CD4-positive, alpha-beta T cell treated with Interleukin-15 for 4 hours (primary cell): ENCODE measurements at places on chromosomes 4 and X.

DNA sequence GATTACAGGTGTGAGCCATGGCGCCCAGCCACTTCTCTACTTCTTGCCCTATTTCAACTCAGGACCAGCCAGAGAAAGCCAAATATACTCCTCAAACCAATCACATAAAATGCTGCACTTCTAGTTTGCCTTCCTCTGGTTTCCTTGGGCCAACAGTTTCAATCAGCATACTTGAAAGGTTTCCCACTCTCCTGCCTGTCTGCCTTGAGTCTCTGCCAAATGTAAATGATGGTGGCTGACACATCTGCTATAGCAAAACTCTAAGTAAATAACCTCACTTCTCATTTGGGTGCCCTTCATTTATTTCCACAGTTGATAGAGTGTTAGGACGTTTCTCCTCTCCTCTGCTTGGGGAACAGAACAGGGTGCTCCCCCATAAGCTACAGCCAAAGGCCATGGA is 36.4 kb upstream of the PPA2 start:
- no peak for DNase-seq

- DNase-seq = no peak
Measured at GRCh38 chr4:183522821-183523220, 18.0 kb downstream of the ING2 start.

DNA sequence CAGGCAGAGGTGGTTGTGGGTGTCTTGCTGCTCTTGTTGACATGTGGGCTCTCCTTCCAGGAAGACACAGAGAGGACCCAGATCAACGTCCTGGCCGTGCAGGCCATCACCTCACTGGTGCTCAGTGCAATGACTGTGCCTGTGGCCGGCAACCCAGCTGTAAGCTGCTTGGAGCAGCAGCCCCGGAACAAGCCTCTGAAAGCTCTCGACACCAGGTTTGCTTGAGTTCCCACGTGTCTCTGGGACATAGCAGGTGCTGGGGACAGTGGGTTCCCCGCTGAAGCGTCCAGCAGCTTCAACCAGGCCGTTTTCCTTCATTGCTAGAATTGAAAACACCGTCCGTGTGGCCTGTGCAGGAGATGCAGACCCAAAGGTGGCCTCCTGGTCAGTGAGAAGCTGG is 25.6 kb upstream of the MSANTD1 start:
- no peak for DNase-seq

- no peak for DNase-seq
Measured at GRCh38 chr4:129839687-129840086, 743.7 kb downstream of the C4orf33 start.

DNA sequence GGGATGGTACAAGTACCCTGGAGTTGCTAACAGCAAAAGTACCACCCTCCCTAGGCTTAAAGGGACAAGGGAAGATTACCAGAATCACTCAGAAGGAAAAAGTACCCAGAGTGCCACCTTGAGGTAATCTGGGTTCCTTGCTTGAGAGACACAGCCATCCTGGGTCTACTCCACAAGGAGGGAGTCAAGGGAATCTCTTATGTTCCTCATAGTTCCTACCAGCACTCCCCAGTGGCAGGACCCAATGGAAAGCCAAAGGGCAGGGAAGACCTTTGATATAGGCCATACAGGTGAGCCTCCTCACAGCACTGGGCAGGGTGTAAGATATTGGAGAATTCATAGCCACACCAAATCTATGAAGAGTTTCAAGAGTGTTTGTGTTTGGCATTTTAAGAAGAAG is 5.7 kb downstream of the IL2 start:
- peak; percentile 10 for DNase-seq

GRCh38 chrX:150487369-150488094 is 80.9 kb upstream of the MTM1 start:
- no peak for DNase-seq

- DNase-seq = no peak
Measured at GRCh38 chr4:178339769-178340168, 897.5 kb upstream of the AGA start.

DNA sequence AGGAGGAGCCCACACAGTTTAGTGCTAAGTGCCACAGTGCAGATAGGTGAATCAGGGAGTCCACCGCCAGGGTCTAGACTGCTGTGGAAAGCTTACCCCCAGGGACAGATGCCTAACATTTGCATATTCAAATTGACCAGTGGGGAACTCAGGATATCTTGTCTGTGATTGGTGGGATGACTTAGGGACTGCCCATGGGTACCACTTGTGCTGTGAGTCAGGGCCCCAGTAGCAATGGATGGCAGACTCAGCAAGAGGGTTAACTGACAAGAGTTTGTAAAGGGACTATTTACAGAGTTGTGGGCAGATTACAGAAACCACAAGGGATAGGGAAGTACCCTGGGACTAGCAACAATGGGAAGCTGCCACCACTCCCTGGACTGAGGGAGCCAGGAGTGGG is 282.1 kb downstream of the BCOR start:
- no peak for DNase-seq

DNA sequence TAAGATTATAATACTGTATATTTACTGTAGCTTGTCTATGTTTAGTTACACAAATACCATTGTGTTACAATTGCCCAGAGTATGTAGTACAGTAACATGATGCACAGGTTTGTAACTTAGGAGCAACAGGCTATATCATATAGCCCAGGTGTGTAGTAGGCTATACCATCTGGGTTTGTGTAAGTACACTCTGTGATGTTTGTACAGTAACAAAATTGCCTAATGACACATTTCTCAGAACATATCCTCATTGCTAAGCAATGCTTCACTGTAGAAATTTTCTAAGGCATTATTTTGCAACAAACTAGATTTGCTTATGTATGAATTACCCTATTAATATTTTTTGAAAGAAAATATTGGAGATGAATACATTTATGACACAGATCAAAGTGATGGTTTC is 1390.9 kb downstream of the C4orf33 start:
- no peak for DNase-seq

DNA sequence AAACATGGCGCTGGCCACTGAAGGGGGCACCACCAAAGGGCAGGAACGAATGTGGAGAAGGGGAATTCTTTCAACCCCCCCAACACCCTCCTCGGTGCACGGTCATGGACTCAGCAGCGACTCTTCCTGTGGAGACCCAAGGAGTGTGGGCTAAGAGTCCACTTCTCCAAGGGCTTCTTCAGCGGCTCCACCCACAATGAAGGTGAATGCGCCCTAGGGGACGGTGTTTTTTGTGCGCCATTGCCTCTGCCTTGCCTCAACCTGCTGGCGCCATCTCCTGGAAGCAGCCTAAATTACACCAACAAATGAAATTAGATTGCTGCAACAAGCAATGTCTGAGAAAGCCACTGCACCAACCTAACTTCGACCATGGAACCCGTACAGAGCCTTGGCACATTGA is 169.2 kb upstream of the MAGEB18 start:
- no peak for DNase-seq

- no peak for DNase-seq
Measured at GRCh38 chr4:127196655-127197352, 436.0 kb upstream of the INTU start.

- DNase-seq = no peak
Measured at GRCh38 chrX:90040807-90041206, 119.1 kb downstream of the TGIF2LX start.

DNA sequence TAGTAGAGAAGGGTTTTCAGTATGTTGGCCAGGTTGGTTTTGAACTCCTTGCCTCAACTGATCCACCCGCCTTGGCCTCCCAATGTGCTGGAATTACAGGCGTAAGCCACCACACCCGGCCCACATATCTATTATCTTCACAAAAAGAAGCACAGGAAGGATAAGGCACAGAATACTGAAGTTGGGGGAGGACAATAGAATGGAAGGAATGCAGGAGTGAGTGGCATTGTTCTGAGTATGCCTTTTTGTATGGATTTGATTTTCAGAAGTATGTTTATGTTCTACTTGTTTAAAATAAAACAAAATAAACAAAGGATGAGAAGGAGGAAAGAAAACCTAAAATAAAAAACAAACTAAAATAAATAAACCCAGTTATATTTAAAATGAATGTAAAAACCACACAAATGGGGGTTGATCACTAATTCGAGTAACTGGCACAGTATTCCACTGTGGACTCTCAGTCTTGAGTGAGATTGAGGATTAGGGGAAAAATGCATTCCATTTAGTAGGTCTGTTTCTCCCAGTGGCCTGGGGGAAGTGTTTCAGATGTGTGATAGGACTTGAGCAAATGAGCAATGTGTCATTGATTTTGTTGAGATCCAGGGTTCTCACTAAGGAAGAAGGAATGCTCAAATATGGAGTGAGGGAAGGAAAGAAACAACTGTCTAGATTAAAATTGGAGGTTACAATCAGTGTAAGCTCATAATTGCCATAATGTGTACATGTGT is 109.0 kb upstream of the C1QTNF7 start:
- no peak for DNase-seq

DNA sequence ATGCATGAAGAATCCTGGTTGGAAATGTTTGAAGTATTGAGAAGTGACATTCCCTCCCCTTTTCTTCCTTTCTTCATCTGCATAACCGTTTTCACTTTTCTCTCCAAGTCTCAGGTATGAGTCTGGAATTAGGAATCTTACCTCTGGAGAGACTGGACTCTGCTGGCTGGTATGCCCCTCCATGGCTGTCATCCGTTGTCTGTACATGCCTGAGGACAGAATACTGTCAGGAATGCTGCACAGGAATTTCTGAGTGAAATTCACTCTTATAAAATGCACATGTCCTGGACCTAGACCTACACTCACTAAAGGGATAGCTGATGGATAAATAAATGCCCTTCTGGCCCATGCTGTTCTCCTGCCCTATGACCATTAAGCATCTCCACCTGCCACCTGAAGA is 179.5 kb downstream of the MSN start:
- no peak for DNase-seq

- no peak for DNase-seq
Measured at GRCh38 chr4:86160426-86160825, 199.4 kb downstream of the MAPK10 start.

GRCh38 chr4:26941951-26942350 is 81.3 kb downstream of the STIM2 start:
- DNase-seq = no peak

- DNase-seq = no peak
Measured at GRCh38 chrX:134236626-134237614, at the start of gene CCDC160. CCDC160 (plus strand) TSS chrX:134237182; CDS start chrX:134244801, 7,619 bp downstream.

DNA sequence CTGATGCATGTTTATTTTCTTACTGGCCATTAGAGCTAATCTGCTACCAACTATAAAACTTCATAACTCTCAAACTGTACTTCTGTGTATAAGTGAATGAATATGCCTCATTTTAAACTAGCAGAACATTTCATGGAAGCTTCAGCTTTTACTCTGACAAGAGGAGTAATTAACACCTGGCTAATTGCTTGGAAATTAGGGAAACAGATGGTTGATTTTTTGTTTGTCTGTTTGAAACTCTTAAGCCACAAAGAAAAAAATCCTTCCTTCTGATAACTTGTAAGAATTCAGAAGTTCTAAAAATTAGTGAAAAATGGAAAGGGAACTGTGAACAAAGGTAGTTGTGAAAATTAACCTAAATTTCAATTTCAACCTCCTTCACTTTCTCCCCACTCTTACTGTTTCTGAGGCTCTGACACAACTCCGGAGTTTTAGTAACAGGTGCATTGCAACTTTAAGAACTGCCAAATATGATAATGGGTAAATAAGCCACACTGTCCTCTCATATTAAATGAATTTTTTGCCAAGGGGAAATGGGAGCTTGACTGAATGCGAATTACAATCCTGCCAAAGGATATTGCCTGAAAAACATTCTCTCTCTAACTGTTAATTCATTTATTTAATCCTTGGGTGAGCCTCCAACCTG is 1.0 kb downstream of the EGF start:
- no peak for DNase-seq

- no peak for DNase-seq
Measured at GRCh38 chr4:113837397-113837796, 75.9 kb upstream of the CAMK2D start.

DNA sequence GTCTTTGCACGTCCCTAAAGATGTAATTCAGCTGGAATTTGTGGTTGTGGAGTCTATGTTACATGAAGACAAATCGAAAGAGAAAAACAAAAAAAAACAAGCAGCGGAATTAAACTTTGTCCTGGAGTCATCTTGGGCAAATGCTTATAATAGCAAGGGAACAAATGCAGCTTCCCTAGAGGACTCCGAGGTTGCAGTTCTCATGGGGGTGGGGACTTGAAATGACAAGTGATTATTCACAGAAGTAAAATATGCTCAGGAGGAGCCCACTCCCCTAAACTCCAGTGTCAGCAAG is 362.4 kb downstream of the ARHGAP24 start:
- DNase-seq = no peak

DNA sequence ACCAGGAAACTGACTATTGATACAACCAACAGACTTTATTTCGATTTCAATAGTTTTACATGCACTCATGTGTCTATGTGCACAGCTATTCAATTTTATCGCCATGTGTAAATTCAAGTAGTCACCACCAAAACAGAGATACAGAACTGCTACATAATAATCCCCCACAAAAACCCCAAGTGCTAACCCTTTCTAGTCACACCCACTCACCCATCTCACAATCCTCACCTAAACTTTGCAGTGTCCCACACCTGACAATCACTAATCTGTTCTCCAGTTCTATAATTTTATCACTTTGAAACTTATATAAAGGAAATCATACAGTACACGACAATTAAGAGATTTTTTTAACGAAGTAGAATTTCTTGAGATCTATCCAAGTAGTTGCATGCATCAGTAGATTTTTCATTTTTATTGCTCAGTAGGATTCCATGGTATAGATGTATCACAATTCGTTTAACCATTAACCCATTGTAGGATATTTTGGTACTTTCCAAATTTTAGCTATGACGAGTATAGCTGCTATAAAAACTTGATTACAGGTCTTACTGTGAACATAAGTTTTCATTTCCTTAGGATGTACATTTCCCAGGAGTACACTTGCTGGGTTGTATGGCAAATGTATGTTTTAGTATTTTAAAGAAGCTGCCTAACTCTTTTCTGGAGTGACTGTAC is 85.9 kb downstream of the CASK start:
- no peak for DNase-seq

- DNase-seq = no peak
Measured at GRCh38 chr4:183441276-183441675, 3.2 kb upstream of the CDKN2AIP start.

DNA sequence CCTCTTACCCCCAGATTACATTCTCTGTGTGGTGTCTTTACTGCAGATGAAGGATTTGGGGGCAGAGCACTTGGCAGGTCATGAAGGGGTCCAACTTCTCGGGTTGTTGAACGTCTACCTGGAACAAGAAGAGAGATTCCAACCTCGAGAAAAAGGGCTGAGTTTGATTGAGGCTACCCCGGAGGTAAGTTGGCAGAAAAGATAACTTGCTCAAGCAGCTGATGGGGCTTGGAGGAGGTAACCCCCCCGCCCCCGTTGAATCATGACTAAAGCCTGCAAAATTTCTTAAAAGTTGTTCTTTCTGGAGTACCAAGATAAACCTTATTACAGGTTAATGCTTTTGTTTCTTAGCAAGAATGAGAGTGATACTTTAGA is 1.5 kb downstream of the CCNG2 start:
- DNase-seq = peak; percentile 16

- no peak for DNase-seq
Measured at GRCh38 chr4:38424151-38424871, 239.7 kb upstream of the KLF3 start.
